ENCODE measurements at places on chromosomes 16 and 17.

- DNase-seq, result no peak
Measured at GRCh38 chr17:77723909-77724875, 234.3 kb upstream of the TNRC6C start.

- no peak for DNase-seq
Measured at GRCh38 chr16:50437769-50438437, 69.1 kb upstream of the BRD7 start.

DNA sequence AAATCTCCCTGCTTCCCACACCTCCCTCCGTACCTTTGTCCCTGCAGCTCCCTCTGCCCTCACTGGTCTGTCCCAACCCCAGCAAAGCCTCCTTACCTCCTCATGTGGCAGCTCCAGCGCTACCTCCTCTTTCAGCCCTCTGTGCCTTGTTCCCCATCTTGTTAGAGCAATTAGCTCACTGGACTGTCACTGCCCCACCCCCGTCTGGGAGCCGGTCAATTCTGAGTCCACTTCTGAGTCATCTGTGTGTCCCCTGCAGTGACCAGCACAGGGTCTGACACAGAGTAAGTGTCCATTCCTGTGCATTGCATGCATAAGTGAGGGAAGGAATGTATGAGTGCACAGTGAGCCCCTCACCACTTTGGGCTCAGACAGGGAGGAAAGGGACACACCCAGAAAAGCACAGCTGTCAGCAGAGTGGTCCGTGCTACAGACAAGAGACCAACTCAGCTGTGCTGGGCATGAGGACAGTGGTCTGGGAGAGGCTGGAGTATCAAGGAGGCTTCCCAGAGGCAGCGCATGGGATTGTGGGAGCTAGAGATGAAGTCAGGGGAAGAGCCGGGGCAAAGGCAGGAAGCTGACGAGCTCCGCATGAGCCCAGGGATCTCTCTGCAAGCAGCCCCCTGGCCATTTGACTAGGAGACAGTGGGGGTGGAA lies 45.9 kb downstream of the PITPNM3 start:
- no peak for DNase-seq

- no peak for DNase-seq
Measured at GRCh38 chr17:73513426-73513825, 130.8 kb downstream of the SDK2 start.

DNA sequence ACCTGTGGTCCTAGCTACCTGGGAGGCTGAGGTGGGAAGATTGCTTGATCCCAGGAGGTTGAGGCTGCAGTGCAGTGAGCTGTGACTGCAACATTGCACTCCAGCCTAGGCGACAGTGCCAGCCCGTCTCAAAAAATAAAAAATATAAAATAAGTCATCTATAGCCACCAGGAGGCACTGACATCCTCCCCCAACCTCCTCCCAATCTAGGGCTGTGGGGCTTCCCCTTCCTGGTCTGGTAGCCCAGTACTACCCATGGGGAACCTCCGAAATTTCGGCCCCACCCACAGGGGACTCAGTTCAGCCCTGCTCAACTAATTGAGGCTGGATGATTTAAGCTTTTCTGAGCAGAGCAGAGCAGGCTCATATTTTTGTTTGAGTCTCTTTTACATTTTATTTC lies 3.2 kb downstream of the ZSCAN10 start:
- peak; percentile 57 for DNase-seq

DNA sequence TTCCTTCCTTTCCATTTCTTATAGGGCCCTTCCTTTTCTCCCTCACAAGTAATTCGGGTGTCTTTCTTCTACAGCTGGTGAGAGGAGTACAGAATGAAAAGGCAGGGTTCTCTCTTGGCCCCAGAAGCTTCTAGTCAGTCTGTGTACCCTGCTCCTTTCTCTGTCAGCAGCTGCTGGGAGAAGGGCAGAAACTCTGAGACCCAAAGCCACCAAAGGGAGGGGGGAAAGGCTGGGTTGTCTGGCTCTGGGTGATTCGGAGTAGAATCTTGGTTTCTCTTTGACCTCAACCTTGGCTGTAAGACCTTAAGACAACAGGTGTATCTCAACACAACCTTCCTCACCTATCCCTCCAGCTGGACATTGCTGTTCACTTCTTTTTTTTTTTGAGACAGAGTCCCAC lies 3.3 kb upstream of the NR1D1 start:
- no peak for DNase-seq

DNA sequence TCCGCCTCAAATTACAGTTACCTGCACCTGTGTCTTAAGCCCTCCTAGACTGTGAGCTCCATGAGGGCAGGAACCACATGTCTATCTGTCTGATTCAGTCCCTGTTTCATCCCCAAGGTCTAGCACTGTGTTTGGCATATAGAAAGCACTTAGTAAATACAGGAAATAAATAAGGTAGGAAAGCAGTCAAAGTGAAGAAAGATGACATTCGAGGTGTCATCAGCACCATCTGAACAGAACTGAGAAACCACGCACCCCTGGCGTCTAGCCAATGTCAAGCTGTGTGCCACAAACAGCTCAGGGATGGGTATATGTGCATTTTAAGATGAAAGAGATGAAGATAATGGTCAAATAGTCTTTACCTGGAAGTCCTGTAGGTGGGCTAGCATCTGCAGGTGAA lies 79.6 kb upstream of the ATP2A3 start:
- DNase-seq, result peak; percentile 49

DNA sequence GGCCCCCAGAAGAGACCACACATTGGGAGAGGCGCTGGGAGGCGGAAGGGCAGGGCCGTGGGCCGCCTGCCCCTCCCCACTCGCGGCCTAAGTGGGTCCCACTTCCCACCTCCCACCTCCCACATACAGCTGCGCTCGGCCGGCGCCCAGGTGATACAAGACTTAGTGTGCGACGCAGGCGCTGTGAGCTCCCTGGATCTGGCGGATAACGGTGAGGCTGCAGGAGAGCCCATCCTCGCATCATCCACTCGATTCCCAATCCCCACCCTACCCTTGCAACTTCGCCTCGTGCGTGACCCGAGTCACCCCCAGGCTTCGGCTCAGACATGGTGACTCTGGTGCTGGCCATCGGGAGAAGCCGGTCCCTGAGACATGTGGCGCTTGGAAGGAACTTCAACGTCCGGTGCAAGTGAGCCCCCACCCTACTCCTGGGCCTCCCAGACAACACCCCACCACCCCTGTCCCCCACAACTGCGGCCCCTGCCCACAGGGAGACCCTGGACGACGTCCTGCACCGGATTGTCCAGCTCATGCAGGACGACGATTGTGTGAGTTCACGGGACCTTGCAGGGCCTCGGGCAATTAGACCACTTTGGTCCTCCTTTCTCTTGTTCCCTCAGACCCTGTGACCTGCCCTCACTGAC lies 3.9 kb downstream of the CARMIL2 start:
- DNase-seq, result no peak

DNA sequence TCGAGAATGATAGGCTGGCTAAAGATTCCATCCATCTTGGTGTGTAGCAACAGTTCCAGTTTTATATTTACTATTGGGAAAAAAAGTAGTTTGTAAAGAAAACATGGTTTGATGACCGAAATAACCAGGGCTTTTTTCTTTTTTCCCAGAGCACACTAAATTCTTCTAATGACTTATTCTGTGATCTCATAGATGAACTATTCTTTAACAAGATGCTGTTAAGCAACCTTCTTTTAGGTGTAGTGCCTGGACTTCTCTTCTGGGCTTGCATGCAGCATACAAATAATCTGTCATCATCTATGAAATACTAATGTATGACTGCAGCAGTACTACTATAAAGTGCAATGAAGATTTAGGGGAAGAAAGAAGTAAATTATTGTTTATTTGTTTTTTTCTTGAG lies 11.0 kb upstream of the CAPNS2 start:
- no peak for DNase-seq

- DNase-seq, result no peak
Measured at GRCh38 chr17:57862694-57863667, 13.1 kb upstream of the MRPS23 start.

Data from stimulated activated CD8-positive, alpha-beta memory T cell treated with anti-CD3 and anti-CD28 coated beads, Interleukin-15, amount 100 ng/mL, for 48 hours (primary cell).